Hematopoietic multipotent progenitor cell (in vitro differentiated cells): ENCODE measurements at places on chromosomes 5 and 9. TPM values are rescaled to one million over a fixed set of nuclear protein-coding genes. Genes with fewer than 3 reads are reported as not detected.

GRCh38 chr9:70165006-70165602 lies 93.7 kb upstream of the SMC5 start:
- no peak for DNase-seq

DNA sequence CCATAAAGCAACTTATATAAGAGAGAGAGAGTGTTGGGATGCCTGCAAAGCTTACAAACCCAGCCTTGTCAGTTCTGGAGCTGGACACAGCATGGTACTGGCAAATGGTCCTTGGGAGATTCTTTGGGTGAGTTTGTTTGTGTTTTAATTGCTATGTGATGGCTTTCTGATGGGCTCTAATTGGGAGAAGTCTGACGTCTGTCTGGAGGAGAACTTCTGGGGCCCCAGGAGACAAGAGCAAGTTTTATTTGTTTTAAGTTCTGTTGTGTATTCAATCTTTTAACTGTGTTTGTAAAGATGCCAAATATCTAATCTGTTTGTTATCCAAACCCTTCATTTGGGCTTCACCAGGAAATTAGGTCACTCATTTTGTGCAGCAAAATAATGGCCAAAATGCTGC lies 50.3 kb upstream of the AFAP1L1 start:
- DNase-seq: no peak

DNA sequence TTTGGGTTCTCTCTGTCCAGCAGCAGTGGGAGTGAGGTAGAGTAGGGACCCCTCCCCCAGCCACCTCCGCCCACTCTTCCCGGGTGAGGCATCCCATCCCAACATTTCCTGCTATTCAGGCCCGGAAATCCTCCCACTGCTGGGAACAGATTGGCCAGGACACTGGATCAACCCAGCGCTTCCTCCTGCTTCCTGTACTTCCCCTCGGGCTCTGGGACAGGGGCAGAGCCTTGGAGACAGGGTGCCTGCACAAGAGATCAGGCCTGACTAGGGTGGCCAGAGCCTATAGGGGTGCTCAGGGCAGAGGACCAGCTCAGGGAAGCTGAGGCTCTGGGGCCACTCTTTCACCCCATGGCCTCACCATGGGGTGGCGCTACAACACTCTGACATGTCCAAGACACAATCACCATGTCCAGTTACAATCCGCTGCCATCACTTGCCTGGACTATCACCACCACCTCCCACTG lies 14.5 kb downstream of the SH2D3C start:
- DNase-seq: peak; percentile 46

GRCh38 chr5:145141534-145141933 lies 693.6 kb downstream of the PRELID2 start:
- no peak for DNase-seq

- DNase-seq: no peak
These were observed 482.0 kb downstream of the DTWD2 start for GRCh38 chr5:118506217-118506852.

- DNase-seq: peak; percentile 13
These were observed 1.8 kb upstream of the IARS1 start for GRCh38 chr9:92295240-92295790.

The ABCA2 gene
- 99.1 TPM for total RNA-seq

The ABLIM3 gene
- 0.27 TPM for total RNA-seq

The MED10 gene
- 8.6 TPM for total RNA-seq
